ENCODE measurements at places on chromosomes 2 and 18.

GRCh38 chr2:43111788-43112554 is 114.4 kb downstream of the ZFP36L2 start:
- DNase-seq, result no peak

- DNase-seq, result no peak
Observed at GRCh38 chr2:84297155-84297554, 161.9 kb downstream of the SUCLG1 start.

GRCh38 chr2:45301307-45302277 is 292.3 kb upstream of the SIX2 start:
- no peak for DNase-seq

DNA sequence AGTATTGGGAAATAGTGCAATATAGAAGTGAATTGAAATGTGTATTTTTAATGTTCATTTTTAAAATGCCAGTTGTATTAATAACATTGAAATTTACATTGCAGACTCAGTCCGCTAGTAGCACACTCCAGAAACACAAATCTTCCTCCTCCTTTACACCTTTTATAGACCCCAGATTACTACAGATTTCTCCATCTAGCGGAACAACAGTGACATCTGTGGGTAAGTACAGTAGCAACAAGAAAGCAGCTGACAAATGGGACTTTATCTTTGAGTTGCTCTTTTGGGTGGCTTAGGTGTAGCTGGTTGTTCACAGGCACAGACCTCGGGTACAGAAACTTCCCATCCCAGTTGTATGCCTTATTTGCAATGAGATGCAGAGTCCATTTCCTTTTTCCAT is 118.2 kb upstream of the IL1R2 start:
- DNase-seq, result peak; percentile 14

GRCh38 chr2:237139123-237139675 is 53.5 kb downstream of the COPS8 start:
- no peak for DNase-seq

DNA sequence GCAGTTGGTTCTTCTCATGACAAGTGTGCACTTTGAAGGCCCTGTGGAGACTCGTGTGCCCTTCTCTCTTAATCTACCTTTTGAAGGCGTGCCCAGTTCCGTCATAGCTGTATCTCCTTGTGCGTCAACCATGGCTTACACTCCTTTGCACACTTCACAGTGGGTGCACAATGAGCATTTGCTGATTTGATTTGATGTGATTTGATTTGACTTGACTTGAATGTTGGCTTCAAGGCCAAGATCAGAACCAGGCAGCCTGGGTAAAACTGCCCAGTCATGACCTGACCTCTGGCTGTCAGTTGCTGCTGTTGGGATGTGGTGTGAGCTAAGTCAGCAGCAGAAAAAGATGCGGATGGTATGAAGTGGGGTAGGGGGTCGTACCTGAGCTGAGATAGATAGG is 670.3 kb upstream of the HS6ST1 start:
- no peak for DNase-seq

DNA sequence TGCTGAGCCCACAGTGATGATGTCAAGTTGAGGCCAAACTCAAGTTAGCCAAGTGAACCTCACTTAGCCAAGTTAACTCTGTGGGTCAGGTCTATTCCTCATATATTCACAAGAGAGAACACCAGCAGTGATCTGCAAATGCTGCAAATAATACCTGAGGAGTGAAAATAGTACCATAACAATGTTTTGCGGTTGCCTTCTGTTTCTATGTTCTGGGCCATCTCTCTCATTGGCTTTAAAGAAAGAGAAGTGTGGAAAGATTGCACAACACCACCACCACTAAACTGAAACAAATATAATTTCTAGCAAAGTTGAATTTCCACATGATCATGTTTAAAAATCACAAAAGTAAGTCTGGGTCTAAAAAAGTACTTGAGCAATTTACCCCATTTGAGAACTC is 211.1 kb upstream of the GALNT5 start:
- DNase-seq, result no peak

- DNase-seq, result no peak
Observed at GRCh38 chr18:706405-706804, 6.0 kb downstream of the ENOSF1 start.

Measured in HFFc6 (cell line).